H9 (cell line): ENCODE measurements at places on chromosomes 12 and 14.
A peak's percentile ranks its signal among the peaks of the same experiment; 100 is the strongest.

DNA sequence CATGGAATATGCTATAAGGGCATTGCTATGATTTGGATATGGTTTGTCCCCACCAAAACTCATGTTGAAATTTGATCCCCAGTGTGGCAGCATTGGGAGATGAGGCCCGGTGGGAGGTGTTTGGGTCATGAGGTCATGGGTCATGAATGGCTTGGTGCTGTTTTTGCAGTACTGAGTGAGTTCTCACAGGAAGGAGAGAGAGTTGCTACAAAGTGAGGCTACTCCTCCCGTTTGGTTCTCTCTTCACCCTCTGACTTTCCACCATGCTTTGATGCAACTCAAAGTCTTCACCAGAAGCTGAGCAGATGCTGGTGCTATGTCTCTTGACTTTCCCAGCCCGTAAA lies 388.1 kb upstream of the TMPO start:
- DNase-seq, result peak; percentile 35

DNA sequence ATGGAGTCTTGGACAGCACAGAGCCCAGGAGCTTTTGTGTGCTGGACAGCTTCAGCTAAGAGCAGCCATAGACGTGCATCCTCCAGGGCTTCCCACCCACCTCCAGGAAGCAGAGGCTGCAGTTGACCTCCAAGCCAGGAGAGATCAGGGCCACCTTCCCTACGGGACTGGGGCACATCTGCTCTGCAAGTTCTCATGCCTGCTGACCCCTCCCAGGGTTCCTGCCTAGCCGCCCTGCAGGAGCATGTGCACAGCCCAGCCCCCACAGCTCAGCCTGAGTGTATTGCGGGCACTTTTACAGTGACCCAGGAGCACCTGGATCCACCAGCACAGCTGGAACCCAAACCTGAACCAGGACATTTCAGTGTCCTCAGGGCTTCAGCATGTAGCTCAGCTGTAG lies 915.2 kb downstream of the RPS29 start:
- DNase-seq, result no peak

- no peak for DNase-seq
Observed at GRCh38 chr12:132367071-132367851, 37.9 kb upstream of the GALNT9 start.

- DNase-seq, result no peak
Observed at GRCh38 chr12:66665435-66665985, 13.4 kb downstream of the GRIP1 start.

DNA sequence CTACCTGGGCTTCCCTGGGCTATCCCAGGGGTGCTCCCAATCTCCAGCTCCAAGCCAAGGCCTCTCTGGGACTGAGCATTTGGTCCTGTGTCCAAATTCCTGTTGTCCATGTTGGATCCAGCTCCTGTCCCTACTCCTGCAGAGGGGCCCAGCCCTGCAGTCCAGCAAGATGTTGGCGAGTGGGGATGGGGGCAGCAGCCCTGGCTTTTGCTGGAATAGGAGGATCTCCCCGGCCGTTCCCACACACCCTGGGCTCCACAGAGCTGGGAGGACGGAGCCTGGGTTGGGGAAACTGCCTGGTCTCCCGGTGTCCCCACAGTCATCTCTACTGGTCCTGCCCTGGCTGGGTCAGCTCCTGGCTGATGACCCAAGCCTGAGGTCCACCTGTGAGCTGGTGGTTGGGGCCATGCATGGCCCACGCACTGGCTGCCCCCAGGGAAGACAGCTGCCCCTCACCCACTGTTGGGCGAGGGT lies 219.6 kb upstream of the C14orf180 start:
- DNase-seq, result peak; percentile 25

DNA sequence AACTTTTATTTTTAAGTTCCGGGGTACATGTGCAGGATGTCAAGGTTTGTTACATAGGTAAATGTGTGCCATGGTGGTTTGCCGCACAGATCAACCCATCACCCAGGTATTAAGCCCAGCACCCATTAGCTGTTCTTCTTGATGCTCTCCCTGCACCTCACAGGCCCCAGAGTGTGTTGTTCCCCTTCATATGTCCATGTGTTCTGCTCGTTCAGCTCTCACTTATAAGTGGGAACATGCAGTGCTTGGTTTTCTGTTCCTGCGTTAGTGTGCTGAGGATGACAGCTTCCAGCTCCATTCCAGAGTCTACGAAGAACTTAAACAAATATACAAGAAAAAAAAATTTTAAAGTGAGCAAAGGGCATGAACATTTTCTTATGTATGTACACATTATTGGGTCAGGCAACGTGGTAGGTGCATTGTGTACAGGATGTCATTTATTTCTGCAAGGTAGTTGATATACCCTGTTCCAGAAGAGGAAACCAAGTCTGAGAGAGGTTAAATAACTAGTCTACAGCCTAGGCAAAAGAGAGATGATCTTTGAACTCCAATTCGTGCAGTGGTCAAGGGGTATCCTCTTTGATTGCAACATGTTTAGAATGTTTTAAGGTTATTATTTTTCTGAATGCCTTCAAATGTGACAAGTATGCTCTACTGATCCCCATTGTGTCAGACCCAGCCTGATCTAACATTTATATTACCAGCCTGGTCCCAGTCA lies 8.7 kb upstream of the PPM1A start:
- no peak for DNase-seq

DNA sequence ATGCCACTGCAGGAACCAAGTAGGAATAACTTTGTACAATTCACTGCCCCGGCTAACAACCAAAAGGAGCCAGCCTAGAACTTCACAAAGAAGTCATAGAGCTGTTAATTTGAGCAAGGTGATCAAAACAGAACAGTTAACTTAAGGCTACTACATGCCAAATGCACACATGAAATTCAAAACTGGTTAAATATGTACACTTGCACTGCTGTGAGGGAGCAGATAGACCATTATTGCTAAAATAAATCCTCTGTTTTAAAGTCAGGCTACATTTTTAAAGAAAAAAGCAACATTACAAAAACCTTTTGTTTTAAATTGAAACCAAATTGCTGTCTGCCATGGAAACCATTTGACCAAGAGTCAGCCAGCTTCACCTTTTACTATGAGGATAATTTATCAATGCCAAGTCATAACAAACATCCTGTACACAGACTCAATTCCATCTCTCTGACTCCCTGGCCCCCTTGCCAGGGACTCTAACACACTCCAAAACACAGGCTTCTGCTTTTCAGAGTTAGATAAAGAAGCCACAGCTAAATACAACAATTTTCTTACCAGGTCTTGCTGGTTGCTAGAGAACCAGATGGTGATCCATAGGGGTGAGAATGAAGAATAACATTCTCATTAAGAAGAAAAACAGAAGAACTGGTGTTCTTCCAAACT lies 84.0 kb downstream of the LRP6 start:
- DNase-seq, result no peak

GRCh38 chr12:63913929-63914328 lies 69.4 kb downstream of the SRGAP1 start:
- DNase-seq, result no peak

DNA sequence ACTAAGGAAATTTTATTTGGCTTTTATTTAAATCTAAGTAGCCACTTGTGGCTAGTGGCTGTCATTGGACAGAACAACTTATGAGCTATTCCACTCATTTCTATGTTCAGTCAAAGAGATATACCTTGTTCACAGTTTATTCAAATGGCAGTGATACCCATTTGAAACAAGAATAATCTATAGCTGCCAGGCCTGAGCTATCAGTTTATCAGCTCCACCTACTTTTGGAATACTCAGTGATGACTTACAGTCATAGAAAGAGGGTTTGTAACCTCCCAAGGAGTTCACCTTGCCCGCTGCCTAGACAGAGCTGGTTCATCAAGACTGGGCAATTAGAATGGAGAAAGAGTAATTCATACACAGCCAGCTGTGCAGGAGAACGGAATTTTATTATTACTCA lies 4.5 kb upstream of the ABHD4 start:
- DNase-seq, result no peak

DNA sequence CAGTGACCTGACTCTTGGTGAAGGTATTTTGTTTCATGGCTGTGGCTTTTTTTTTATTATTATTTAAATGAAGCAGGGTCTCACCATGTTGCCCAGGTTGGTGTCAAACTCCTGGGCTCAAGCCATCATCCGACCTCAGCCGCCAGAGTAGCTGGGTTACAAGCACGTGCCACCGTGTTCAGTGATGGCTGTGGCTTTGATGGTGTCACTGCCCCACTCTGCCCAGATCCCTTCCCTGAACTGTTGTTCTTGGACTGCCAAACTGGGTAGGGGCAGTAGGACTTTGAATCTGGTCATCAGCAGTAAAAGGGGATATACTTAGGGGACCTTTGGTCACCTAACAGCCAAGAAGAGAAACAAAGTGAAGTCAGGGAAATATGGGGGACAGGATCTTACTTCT lies 19.4 kb downstream of the B4GALNT3 start:
- peak; percentile 18 for DNase-seq

DNA sequence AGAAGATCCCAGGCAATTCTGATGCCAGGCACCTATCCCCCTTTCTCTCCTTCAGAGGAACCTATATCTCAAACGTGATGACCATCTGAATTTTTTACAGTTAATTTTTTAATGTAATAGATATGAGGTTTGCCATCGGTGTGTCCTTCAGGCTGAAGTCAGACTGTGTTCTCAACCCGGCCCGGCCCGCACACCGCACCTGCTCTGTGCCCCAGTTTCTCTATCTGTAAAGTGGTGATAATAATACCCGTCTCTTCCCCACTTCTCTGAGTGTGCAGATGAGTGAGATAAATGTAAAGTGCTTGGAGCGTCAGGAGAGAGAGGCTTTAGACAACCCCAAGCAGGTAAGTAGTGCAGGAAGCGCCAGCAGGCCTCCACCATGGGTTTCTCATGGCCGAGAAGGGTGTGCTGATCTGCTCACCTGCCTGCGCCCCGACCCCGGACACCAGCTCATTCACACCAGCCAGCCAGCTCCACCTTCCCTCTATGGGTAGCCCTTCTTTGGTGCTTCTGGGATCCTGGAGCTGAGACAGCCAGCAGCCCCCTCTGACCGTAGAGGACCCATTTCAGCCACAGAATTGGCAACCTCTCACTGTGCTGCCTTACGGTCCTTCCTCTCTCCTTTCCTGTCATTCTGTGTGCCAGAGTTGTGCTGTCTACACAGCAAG lies 80.0 kb downstream of the ZFP36L1 start:
- DNase-seq, result peak; percentile 14

- no peak for DNase-seq
Observed at GRCh38 chr12:32366714-32367113, 32.6 kb upstream of the FGD4 start.

DNA sequence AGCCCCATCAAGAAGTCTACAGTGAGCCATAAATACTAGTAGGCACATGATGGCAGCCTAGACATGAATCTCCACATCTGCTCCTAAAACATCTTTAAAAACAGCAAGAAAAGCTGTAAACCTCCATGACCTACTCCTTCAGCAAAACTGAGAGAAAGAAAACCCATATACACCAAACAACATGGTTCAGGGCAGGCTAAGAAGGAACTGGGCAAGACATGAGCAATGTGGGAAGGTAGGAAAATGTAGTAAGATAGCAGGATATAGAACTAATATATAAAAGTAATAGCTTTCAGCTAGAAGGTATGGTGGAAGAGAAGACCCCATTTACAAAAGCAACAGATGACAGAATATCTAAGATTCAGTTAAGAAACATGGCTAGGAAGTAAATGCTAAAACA lies 88.8 kb downstream of the RPS6KA5 start:
- DNase-seq, result no peak

- DNase-seq, result peak; percentile 73
Observed at GRCh38 chr14:76955575-76956315, 72.8 kb downstream of the IRF2BPL start.

DNA sequence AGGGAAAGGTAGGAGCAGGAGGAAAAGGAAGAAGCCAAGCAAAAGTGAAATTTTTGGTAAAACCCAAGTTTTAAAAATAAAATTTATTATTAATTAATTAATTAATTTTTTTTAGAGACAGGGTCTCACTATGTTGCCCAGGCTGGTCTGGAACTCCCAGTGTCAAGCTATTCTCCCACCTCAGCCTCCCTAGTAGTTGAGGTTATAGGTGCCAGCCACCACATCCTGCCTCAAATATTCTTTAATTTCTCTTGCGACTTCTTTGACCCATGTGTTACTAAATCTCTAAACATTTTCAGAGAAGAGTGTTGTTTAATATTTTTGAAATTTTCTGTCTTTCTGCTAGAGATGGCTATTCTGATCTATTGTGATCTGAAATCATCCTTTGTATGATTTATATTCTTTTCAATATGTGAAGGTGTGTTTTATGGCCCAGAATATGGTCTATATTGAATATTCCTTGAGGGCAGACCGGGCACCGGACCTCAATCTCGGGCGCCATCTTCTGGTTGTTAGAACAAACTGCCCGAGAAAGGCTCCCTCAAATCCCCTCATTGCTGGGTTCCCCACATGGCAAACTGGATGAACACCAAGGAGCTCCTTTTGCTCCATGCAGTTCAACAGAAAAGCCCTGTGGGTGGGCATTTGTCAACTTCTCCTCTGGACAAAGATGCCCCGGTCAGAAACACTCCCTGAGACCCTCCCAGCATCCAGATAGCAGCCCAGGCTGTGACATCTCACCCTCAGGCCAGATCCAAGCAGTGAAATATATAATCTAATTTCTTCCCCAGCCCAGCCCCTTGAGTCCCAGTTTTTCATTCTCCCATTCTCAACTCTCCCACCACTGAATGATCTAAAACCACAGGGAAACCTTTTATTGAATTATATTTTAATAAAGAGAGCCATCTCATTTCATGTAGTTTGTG lies 110.5 kb downstream of the ASCL4 start:
- peak; percentile 76 for DNase-seq

DNA sequence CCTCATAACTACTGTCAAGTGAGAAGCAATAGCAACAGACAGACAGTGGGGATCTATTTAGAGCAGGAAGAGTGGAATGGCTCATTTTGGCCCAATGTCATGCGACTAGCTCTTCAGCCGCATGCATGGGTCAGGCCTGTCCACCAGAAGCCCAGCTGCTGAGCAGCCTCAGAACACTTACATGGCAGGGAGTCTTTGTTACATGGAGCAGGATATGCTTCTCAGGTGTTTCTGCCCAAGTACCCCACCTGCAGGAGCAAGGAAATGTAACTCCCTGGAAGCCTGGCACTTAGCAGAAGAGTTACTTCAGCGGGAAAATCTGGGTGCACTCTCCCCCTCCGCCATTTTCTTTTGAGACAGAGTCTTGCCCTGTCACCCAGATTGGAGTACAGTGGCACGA lies 73.5 kb upstream of the ARHGAP5 start:
- peak; percentile 45 for DNase-seq

- DNase-seq, result no peak
Observed at GRCh38 chr14:50837271-50837670, 6.3 kb upstream of the NIN start.

DNA sequence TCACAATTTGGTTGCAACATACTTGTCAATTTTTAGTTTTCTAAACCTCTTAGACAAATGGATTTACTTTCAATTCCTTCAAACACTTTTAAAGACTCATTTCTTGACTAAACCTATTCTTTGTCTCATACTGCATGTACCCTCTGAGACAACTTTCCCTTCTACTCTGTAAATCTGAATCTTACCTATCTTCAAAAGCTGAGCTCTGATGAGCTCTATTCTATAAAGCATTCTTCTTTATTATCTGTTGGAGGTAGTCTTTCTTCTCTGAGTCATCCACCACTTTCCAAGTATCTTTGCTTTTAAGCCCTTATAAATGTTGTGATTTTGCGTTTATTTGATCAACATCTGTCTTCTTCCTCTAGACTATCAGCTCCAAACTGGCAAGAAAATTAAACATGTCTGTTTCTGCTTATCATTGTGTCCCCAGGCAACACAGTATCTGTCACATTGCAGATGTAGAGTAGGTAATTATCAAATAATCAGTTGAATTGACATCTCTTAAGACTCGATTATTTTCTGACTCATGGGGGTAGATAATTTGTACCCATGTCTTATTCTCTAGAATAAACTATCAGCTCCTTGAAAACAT lies 265.6 kb upstream of the FAR2 start:
- DNase-seq, result no peak
